ENCODE measurements at places on chromosomes 3 and 15.

GRCh38 chr3:16148783-16149182 lies 25.7 kb upstream of the GALNT15 start:
- no peak for DNase-seq

DNA sequence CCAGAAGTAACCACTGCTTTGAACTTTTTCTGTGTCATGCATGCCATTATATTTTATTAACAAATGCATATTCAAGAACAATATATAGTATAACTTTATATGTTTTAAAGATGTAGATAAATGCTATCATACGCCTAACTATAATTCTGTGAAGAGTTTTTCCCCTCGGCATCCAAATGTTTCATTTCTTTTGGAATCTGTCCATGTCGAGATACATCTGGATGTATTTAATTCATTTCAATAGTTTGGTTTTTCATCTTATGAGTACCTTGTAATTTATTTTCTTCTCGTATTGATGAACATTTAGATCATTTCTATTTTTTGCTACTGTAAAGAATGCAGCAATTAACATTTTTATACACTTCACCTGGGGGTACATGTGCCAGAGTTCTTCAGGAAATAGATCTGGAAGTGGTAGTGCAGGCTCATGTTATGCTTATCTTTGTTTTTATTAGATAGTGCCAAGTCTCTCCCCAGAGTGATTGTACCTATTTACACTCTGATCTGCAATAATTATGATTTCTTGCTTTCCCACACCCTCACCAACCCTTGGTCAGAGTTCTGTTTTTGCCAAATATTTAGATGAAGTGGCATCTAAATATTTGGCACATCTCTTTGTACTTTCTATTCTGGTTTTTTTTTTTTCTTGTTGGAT lies 29.7 kb downstream of the USP13 start:
- DNase-seq = no peak

- no peak for DNase-seq
Measured at GRCh38 chr3:71069797-71070196, 513.7 kb downstream of the FOXP1 start.

- no peak for DNase-seq
Measured at GRCh38 chr3:123285479-123285878, 83.7 kb downstream of the SEC22A start.

DNA sequence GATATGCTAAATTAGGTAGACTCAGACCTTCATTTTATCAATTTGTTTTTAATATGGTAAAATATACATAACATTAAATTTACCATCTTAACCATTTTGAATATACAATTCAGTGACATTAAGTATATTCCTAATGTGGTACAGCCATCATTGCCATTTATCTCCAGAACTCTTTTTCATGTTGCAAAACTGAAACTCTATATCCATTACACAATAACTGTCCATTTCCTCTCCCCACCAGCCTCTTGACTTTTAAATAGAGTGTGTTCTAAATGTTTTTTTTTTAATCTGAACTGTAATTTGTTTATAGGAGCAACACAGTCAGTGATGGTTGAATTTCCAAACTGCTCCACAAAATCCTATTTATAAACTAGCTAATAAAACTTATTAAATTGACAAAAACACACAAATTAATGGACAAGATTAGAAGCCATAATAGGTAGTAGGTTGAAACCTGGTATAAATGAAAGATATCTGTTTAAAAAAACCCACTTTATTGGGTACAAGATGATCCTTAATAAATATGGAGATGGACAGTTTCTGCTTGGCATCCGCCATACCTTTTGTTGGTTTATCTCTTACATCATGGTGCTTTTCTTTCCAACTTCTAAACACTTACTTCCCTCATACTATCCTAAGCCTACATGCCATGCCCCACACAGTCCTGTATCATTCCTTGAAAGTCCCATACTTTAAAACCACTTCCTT lies 142.4 kb downstream of the ZPLD1 start:
- DNase-seq = no peak

- no peak for DNase-seq
Measured at GRCh38 chr3:175552929-175553328, 693.8 kb downstream of the NAALADL2 start.

- DNase-seq = no peak
Measured at GRCh38 chr15:88617790-88618189, 3.4 kb upstream of the AEN start.

GRCh38 chr15:99580076-99580475 lies 14.3 kb downstream of the MEF2A start:
- no peak for DNase-seq

- no peak for DNase-seq
Measured at GRCh38 chr3:108189440-108189839, 32.8 kb downstream of the IFT57 start.

DNA sequence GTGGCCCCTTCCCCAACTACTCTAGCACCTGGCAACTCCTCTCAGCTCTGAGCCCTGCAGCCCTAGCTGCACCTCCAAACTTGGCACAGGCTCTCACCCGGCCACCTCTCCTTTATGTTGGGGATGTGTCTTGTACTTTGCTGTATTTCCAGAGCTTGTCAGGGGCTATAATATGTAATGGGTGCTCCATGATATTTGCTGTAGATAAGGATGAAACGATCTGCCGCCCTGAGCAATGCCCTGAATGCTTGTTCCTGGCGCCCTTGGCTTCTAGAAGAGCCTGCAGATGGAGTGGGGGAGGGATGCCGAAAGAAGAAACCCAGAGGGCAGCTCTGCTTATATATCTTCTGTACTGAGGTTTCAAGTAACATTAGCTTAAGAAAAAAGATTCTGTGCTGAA lies 35.9 kb upstream of the ZBTB38 start:
- no peak for DNase-seq

DNA sequence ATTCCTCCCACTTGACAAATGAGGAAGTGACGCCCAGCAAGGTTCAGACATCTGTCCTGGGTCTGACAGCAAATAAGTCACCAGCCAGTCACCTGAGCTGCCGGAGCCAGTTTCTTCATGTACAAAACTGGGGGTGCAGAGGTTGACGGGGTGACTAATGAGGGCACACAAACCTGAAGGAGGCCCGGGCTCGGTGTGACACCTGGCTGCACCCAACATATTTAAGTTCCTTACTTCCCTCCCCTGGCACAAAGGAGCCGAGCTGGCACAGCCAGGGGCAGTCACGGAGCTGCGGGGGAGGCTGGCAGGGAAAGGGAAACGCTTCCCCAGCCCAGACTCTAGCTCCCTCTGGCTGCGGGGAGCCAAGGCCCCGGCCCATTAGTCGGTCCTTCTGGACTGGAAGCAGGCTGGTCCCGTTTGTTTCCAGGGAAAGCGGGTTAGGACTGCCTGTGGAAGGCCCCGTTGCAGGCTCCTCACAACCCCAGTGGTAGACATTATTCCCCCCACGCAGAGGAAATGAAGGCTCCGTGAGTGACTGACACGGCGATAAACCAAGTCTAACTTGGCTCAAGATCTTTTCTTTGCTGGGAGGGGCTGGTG lies 2.3 kb downstream of the FBXL22 start:
- no peak for DNase-seq

DNA sequence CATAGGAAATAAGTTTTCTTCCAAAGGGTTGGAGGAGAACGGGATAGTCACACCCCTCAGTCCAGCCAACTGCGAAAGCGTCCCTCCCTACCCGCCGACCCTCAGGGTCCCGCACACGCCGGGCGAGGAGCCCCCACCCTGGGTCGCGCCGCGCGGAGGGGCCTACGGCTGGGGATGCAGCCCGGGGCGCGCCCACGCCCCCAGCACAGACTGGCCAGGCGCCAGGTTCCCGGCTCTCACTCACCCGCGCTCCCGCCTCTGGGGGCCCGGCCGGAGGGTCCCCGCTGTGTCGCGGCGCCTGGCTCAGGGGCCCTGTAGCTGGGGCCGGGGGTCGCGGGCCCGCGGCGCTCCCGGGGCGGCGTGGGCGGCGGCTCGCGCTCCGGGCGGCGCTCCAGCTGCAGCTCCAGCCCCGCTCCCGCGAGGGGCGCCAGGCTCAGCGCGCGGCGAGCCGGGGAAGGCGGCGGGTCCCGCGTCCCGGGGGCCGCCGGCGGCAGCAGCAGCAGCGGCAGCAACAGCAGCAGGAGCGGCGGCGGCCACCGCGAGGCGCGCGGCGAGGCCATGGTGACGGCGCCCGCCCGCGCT lies 375 bp downstream of the HEG1 start:
- no peak for DNase-seq

DNA sequence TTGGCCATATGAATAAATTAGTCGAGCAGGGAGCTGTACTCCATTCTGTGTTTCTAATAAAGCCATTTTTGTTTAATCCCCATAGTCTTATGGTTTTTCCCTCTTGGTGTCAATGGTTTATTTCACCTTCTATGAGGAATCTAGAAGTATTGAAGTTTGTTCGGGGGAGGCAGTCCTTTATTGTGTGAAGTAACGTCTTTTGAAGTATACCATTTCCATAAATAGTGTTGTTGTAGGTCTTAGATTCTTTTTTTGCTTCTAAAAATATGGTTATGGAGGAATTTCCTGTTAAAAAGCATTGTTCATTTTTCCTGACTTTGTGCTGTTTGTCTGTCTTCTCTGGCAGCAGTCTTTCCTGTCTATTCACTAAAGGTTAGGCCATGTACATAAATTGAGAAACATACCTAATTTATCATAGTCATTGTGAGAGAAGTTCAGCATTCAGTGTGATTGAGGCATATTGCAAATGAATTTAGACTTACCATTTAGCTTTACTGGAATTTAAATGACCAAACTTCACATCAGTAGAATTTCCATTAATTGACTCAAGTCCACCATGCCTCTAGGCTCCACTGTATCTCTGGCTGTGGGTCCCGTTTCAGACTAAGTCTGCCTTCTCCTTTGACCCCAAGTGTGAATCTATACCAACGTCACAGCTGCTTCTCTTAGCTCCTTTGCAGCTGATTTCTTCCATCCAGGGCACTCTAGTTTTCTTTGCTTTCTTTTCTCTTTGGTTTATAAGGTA lies 37.3 kb downstream of the YEATS2 start:
- no peak for DNase-seq

DNA sequence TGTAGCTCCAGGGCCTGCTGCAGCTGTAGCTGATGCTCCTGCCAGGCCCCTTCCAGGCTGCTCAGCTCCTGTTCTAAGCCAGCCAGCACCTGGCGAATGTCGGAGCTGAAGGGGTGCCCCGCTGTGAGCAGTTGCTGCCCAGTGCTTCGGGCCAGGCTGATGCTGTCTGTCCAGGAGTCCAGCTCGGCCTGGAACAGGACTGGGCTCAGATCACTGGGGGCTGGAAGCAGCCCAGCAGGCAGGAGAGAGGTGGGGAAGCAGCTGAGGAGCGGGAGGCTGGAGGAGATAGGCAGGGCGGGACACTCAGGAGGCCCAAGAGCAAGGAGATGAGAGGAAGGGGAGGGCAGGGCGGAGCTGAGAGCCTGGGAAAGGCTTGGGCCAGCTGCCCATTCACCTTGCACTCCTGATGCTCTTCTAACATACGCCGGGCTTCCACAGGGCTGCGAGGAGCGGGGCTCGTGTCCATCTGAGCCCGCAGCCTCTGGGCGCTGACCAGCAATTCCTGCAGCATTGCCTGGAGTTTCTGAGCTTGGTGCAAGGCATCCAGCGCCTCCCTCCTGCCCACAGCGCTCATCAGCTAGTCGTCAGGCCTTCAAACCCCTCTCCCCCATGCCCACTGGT lies 23.2 kb downstream of the PLA2G4B start:
- no peak for DNase-seq

DNA sequence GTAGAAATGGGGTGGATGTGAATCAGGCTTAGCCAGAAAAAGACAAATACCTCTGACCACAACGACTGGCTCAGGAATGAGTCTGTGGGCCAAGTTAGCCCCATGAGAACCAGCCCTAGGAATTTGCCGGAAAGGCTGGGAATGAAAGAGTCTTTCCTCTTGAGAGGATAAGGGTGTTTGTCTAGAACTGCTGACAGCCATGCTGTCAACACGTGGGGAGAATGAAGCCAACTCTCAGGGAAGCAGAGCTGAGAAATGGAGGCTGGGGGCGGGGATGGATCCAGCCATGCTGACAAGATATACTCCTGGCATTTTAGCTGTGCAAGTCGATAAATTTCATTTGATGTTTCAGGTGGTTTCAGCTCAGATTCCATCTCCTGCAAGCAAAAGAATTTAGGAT lies 10.6 kb upstream of the SLC6A1 start:
- no peak for DNase-seq

GRCh38 chr15:64888336-64888735 lies 23.4 kb upstream of the ANKDD1A start:
- DNase-seq = no peak

- DNase-seq = no peak
Measured at GRCh38 chr15:69358850-69359249, 55.3 kb upstream of the KIF23 start.

- no peak for DNase-seq
Measured at GRCh38 chr3:5687230-5687629, 499.7 kb downstream of the EDEM1 start.

- DNase-seq = no peak
Measured at GRCh38 chr15:58980351-58980939, 7.0 kb upstream of the RNF111 start.

DNA sequence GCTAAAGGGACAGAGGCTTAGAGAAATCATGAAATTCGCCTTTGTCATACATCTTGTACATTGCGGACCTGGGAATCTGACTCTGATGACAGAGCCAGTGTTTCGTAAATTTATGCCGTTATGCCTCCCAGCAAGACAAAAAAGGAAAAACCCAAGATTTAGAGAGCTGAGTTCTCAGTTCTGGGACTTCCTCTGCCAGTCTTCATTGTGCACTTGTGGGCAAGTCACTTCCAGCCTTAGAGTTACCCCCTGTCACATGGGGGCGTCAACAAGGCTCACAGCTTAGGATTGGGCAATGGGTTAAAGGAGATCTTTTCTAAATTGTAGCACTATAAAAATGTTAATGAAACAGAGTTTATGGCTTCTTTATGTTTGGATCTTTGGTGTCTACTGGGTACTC lies 41.9 kb upstream of the MITF start:
- DNase-seq = no peak

GRCh38 chr3:160870327-160870726 lies 114.3 kb downstream of the PPM1L start:
- DNase-seq = no peak

DNA sequence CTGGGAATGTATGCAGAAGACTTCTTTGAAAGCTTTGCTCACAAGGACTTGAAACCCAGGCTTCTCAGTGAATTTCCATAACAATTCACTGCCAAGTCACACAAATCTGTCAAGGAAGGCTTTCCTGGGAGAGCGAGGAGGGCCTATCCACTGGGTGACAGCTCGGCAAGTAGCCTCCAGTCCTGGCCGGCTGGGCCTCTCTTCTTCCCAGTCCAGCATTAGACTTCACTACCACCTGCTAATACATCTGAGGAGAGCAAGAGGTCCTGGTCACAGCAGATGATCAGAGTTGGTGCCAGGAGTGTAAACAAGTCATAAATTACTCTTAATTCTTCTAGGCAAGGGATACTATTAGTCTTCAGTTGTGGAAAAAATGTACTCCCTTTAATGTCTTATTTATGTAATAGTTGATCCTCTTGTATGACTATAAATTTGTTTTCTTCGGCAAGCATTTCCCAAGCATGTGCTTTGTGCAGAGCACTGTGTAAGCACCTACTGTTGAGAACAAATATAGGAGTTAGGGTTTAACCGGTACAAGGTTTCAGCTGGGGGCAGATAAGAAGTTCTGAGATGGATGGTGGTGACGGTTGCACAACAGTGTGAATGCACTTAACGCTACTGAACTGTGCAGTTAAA lies 162.9 kb downstream of the VGLL4 start:
- DNase-seq = no peak

- DNase-seq = no peak
Measured at GRCh38 chr3:72665701-72666446, 182.4 kb downstream of the SHQ1 start.

All from T1000 (cell line).